Kidney glomerular epithelial cell (primary cell): ENCODE measurements at places on chromosomes 5 and 9.

DNA sequence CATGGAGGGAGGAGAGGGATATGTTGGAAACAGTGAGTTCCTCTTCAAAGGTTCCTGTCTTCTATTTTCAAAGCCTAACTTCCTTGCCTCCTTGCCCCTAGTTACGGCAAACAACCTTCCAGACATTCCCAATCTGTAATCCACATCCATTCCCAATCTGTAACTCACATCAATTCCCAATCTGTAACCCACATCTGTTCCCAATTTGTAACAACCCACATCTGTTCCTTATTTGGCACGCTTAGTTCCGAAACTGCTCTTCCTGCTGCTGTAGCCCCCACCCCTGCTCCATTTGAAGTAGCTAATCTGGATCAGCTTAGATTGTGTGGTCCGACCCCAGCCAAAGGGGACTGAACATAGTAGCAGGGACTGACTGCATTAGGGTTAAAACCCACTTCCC is 23.9 kb upstream of the IDNK start:
- no peak for DNase-seq

- peak; percentile 51 for DNase-seq
These were observed at the start of gene SEMA5A for GRCh38 chr5:9545992-9546851. Gene SEMA5A (minus strand): TSS chr5:9546075. CDS start chr5:9379946, 166,129 bp downstream.

GRCh38 chr5:77328930-77329647 is 118.6 kb downstream of the PDE8B start:
- no peak for DNase-seq

DNA sequence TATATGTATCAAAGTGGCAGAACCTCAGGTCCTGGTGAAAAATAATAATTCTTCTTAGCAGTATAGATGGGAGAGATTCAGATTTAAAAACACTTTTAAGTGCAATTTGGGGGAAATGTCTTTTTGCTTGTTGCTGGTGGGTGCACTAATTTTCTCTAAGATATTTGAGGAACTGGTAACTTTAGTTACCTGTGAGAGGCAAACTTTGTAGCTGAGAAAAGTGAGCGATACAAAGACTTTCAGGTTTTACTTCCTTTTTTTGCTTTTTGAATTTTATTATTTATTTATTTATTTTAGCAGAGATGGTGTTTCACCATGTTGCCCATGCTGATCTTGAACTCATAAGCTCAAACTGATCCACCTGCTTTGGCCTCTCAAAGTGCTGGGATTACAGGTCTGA is 303.1 kb upstream of the PTGER4 start:
- DNase-seq = no peak

DNA sequence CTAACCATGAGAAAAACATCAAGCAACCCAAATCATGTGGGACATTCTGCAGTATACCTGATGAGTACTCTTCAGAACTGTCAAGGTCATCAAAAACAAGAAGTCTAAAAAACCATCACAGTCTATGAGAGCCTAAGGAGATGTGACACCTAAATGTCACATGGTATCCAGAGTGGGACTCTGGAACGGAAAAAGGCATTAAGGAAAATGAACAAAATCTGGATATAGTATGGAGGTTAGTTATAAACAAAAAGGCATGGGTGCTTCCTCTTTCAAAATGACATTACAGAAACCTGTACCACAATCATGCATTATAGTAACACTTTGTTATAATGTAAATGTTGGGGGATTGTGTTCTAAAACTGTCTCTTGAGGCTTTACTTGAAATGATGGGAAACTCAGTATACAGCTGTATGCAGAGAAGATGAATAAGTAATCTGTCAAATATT is 47.4 kb downstream of the PRKACG start:
- no peak for DNase-seq

- no peak for DNase-seq
These were observed 5.5 kb upstream of the LYSMD3 start for GRCh38 chr5:90534922-90535321.

GRCh38 chr9:87973730-87974292 is 522 bp downstream of the CDK20 start:
- DNase-seq = no peak

DNA sequence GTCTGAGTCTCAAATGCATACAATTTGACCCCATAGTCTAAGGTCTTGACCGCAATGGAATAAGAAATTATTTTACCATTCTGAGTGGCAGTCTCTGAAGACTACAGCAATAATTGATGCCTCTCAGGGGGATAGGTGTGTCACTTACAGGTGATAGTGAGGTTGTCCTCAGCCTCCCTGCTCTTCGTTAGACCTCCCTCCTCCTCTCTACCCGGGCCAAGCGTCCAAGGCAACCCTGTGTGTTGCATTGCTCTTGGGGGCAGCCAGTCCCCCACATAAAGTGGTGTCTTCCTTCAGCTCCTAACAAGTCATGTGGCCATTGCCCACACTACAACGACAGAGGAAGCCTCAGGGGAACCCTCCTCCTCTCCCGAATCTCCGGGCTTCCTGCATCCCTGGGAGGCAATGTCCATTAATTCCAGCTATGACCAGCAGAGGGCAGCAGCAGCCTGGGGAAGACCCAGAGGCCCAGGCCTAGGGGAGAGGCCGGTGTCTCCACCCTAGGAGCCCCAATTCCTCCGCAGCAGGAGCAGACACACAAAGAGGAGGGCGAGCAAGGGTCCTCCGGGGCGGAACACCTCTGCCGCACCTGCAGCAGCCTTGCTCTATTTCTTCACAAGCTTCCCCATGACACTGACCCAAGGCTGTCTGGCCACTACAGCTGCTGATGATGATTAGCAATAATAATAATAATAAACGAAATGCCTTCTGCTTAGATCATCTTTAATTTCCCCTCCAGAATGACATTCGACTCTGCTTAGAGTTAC is 134.8 kb downstream of the KCNIP1 start:
- DNase-seq = peak; percentile 49

GRCh38 chr5:14190194-14191164 is 47.3 kb downstream of the TRIO start:
- DNase-seq = peak; percentile 97

DNA sequence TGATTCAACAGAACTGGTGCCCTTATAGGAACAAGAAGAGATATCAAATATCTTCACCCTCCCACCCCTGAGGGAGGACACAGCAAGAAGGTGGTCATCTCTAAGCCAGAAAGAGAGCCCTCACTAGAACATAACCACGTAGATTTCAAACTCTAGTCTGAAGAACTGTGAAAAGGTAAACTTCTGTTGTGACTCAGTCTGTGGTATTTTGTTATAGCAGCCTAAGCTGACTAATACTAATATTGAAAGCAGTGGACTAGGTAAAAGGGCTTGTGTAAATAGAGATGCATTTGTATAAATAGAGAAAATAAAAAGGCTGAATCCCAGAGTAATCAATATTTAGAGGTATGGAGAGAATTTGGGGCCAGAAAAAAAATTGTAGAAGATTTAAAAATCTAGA is 157.6 kb upstream of the CCNH start:
- DNase-seq = no peak

- DNase-seq = no peak
These were observed 19.7 kb downstream of the SUB1 start for GRCh38 chr5:32604800-32605765.

- DNase-seq = peak; percentile 61
These were observed 45.7 kb downstream of the TMEM174 start for GRCh38 chr5:73218552-73219171.

DNA sequence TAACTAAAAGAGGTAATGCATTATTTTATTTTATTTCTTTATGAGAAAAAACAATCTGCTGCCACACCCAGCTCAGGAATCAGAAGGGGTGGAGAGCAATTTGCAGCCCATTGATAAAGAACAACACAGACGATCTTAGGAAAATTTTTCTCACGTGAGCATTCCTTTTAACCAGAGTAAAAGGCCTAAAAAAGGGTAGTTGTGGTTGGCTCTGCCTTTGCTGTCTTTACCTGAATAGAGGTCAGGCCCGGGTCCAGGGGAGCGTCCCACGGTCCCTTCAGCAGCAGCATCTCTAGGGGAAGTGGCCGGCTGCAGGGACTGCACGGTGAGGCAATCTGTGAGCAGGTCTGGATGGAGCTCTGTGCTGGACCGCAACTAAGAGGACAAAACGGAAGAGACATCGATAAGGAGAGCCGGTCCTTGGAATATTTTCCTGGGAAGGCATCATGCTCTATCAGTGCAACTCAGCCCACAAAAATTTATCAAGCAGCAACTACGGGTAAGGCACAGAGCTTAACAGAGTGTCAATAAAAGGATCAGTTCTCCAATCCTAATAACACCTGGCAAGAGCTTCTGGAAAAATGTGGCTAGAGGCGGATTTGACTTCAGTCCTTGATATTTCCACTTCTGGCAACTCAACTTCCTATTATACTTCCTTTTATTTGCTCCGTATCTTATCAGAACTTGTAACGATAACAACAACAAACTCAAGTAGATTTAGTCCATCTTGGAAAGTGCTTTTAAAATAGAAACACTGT is 372.8 kb upstream of the RFX3 start:
- DNase-seq = no peak

GRCh38 chr5:7961540-7961939 is 92.6 kb downstream of the MTRR start:
- no peak for DNase-seq

DNA sequence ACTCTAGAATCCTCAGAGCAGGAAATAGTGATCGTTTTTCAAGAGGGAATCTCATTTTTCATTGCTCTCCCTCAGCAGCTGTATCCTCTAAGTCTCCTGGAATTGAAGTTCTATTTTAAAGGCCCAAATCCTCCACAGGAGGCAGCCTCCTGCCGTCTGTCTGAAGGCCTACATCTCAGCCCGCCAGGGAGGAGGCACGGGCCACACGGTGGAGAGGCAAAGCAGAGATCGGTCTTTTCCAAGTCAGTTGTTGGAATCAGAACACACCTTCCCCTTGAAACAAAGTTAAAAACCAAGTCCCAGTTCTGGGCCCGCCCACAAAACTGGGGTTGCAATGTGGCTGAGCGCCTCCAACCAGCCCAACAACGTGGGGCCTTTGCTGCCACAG is 68.7 kb downstream of the RAPGEF1 start:
- DNase-seq = no peak

- DNase-seq = no peak
These were observed 30.2 kb upstream of the SEMA4D start for GRCh38 chr9:89528131-89528530.

GRCh38 chr5:88060194-88060593 is 208.5 kb downstream of the TMEM161B start:
- DNase-seq = no peak

- DNase-seq = peak; percentile 54
These were observed 82.6 kb downstream of the PBX3 start for GRCh38 chr9:125829743-125830142.

- no peak for DNase-seq
These were observed 44.3 kb downstream of the CAMK2A start for GRCh38 chr5:150245111-150245789.

GRCh38 chr5:128671943-128672342 is 133.9 kb upstream of the FBN2 start:
- no peak for DNase-seq

DNA sequence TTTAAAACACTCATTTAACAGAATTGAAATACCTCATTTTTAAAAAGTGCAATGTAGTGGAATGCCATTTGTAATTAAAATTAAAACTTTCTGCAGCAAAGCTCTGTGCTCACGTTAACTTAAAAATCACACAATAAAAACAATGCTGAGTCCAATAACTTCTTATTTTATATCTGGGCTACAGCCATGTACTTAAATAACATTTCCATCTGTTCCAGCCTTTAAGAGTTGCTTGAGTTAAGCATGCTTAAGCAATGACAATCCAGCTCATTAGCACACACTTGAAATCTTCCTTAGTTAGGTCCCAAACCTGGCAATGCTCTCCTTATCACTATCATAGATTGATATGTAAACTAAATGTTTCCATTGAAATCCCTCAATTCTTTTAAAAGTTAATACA is 132.3 kb upstream of the CDH12 start:
- no peak for DNase-seq

DNA sequence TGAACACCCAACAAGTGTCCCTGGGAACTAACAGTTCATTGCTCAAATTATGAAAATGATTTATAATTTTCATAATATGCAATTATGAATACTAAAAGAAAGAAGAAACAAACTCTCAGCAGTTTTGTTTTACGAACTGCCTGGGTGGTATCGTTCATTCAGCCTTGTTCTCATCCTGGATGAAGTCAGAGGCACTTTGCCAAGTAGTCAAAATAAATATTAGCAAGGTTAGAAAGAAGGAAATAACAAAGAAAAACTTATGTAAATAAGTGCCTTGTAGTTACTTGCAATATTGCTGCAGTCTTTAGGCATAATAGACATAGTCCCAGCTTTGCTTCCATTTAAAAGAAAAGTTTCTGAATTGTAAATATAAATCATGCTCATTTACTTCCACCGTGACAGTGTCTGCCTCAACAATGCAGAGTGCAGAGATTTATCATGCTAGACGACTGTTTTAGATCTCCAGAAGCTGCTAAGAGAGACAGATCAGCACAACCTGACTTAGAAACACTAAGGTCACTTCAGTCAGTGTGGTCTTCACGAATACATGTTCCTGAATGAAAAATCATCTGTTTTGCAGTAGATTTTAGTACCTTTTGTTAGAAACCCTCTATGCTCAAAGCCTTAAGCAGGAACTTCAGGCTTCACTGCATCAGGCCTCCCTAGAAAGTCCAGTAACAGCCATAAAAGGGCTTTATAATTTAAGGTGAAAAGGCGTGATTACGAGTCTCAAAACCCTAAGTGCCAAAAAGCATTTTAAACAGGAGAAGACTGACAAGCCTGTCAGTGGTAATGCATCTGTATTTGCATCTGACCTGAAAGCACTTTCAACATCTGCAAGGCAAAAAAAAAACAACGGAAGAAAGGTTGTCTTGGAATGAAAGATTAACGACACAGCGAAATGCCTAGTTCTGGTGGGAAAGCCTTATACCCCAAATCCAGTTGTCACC is 92.1 kb downstream of the TMEM167A start:
- DNase-seq = no peak

- no peak for DNase-seq
These were observed 23.1 kb upstream of the FRRS1L start for GRCh38 chr9:109190151-109190550.

- no peak for DNase-seq
These were observed 101.1 kb downstream of the PSD2 start for GRCh38 chr5:139896718-139897117.

DNA sequence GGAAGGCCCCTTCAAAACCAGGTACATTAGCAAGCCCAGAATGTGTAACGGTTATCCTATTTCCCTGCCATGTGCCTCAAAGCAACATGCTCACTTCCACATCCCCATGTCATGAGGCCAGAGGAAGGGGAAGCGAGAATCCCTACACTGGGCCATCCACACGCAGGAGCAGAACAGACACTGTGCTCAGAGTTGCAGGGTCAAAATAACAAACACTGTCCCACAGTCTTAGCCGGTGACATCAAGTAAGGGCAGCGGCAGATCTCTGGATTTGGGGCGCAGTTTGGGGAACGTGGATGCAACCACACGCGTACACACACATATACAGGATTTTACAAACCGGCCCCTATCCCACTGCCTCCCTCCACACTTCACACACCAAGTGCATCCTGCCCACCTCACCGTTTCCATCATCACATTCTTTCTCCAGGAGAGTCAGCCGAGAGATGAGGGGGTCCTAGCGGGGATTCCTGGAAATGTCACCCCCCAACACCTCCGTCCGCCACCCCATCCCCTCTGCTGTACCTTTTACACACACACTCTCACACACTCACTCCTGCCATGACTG is 776 bp downstream of the APBA1 start:
- no peak for DNase-seq

- DNase-seq = no peak
These were observed 283.5 kb upstream of the EFNA5 start for GRCh38 chr5:107954254-107954653.

- DNase-seq = no peak
These were observed 263.1 kb upstream of the COX7C start for GRCh38 chr5:86354664-86355063.
